Transverse colon (tissue), 4 donors: ENCODE measurements at places on chromosomes 16 and 17.

DNA sequence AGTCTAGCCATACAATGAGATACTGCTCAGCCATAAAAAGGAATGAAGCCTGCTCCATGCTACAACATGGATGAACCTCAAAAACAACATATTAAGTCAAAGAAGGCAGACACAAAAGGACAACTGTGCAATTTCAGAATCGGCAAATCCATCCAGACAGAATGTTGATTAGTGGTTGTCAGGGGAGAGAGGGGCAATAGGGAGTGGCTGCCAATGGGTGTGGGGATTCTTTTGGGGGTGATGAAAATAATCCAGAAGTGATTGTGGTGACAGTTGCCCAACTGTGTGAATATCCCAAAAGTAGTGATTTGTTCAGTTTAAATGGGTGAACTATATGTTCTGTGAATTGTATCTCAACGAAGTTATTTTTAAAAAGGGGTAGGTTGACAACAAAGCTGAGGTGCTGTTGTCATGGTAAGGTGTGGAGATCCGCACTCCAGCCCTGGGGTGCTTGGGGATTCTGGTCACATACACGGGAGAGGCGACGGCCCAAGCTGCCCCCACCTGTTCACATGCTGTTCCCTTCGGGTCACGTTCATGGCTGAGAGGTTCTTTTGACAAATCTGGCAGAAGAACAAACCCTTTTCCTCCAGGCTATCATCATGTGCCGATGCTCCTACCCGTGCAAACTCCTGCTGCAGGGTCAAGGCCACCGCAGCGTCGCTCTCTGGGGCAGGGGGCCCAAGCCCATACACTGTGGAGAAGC is 9.6 kb downstream of the SLX4 start:
- DNase-seq: no peak

DNA sequence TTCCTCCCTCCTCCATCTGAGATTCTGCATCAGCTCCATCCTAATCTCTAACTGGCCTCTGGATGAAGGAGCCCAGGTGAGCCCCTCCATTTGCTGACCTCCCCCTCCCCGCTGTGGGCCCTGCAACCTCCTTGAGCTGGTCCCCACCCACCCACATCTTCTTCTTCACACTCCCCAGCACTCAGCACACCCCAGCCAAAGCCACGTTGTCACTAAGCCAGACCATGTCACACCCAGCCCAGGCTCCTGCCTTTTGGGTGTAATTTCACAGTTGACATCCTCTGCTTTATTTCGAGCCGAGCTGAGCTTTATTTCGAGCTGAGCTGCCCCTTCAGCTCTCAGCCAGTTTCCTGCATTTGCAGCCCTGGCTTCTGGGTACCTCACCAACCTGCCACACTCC is 282.7 kb upstream of the TNRC6C start:
- DNase-seq: no peak

- DNase-seq: no peak
These were observed 80.6 kb upstream of the LGALS9 start for GRCh38 chr17:27550291-27550930.

DNA sequence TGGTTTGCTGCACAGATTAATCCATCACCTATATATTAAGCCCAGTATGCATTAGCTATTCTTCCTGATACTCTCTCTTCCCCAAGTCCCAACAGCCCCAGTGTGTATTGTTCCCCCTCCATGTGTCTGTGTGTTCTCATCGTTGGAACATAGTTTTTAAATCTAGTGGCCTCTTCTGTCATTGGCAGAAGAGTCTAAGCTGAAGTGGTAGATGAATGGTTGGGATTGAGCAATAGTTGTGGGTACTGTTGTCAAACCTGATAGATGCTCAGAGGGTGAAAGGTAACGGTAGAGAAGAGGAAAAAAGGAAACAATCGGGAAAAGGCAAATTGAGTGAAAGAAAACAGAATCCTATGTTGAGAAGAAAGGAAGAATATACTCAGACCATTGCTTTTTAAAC is 29.9 kb downstream of the MAP3K3 start:
- no peak for DNase-seq

GRCh38 chr17:78793415-78793814 is 11.3 kb upstream of the CYTH1 start:
- DNase-seq: no peak

DNA sequence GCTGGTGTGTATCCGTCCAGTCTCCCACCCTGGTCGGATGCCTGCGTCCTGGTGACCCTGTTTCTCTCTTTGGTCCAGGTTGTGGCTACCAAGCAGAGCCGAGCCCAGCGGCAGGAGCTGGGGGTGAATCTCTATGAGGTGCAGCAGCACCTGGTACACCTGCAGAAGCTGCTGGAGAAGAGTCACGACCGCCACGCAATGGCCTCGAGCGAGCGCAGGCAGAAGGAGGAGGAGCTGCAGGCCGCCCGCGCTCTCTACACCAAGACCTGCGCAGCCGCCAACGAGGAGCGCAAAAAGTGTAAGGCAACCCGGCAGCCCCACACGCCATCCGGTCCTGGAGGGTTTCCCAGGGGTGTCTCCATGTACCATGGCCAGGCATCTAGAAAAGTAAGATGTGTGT is 13.5 kb downstream of the CCDC40 start:
- no peak for DNase-seq

GRCh38 chr16:48421741-48422140 is 36.5 kb upstream of the SIAH1 start:
- DNase-seq: no peak

DNA sequence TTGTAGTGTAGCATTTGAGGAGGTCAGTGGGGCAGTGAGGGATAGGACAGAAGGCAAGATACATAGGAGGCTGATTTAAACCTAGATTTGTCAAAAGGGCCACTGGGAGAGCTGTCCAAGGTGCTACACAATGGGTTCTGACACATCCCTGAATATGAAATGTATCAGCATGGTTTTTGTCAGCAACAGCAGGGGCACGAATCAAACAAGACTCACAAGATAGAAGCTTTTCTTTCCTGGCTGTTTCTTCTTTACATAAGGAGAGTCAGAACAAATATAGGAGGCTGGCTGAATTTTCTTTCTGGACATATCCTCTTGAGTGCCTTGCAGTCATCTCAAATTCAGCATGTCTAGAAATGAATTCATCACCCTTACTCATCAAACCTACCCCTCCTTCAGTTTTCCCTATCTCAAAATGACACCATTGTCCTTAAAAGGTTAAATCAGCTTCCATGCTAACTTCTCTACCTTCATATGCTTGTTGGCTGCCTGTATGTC is 130.5 kb downstream of the NPIPB5 start:
- no peak for DNase-seq

DNA sequence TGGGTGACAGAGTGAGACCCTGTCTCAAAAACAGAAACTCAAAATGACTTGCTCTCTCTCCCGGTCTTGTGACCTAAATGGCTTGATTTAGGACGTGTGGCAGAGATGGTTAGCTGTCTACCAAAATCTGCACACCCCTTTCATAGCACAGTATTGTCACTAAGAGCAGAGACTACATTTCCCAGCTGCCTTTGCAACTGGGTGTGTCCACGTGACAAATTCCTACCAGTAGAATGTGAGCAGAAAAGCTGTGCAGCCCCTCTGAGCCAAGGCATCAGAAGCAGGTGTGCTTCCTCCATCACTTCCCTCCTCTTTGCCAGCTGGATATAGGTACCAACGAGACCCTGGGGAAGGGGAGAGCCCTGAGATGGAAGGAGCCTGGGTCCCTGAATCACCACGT is 25.5 kb downstream of the GPR142 start:
- no peak for DNase-seq

- DNase-seq: no peak
These were observed 27.4 kb downstream of the TMEM132E start for GRCh38 chr17:34606763-34607162.

DNA sequence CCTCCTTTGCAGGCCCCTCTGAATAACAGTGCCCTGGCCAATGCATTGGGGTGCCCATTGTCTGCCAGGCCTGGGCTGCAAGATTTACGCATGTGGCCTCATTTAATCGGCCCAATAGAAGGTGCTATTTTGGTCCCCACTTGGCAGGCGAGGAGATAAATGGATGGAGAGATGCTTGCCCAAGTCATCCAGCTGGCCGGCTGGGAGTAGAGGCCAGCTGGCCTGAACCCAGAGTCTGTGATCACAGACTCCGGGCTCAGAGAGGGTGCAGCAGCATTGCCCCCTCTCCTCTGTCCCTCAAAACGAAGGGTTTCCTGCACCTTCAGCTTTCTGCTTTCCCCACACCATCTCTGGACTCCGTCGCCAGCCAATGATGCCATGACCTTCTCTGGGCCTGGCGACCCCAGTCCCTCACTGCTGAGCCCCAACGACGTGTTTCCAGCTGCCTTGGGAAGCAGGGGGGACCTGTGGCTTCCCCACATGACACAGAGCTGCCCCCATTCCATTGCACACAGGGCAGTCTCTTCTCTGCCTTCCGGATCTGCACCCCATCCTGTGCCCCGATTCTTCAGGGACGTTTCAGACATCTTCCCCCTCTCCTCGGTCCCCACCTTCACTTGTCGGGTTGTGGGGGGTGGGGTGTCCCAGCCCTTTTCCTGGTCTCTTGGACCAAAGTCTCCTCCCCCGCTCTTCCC is 3.5 kb upstream of the ADGRG1 start:
- DNase-seq: no peak

DNA sequence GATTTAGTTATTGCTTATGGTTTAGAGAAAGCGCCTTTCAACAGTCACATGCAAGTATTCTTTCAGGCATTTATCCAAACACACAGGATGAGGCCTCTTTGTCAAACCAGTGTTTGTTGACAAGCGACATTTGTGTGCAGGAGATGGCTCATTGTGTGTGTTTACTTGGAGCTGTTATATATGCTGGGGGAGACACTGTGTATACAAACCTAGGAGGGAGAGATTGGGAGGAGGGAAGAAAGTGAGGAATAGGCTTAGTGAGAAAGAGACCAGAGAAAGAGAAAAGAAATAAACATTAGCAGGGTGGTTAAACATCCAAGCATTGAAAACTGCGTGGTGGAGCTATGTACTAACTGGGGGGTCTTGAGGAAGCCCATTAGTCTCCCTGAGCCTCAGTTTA is 437.6 kb downstream of the MAF start:
- DNase-seq: no peak

DNA sequence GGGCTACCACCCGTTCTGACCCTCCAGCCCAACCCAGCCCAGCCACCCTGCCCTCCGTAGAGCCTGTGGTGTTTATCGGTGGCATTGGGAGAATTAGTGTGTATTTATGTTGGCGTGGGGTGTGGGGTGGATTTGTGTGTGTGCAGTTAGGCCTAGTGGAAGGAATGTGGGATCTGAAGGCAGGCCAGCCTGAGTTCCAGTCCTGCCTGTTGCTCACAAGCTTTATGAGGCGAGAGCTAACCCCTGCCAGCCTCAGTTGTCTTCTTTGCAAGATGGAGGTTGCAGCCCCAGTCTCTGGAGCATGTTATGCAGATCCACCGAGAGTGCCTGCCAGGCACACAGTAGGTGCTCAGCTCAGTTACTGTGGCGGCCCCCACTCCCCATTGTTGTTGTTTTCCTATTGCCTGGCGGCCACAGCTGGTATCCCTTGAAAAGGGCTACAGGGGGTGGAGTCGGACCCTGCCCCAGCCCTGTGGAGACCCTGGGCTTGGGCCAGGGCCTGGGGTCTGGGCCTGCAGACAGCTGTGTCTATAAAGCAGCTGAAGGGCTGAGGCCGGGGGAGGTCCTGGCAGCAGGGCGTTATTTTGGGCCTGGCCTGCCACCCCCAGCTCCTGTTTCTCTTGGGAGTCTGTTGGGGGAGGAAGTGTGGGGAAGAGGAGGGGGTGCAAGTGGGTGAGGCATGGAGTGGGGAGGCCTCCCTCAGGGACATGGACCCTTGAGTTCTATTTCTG is 5.1 kb downstream of the ERBB2 start:
- no peak for DNase-seq

DNA sequence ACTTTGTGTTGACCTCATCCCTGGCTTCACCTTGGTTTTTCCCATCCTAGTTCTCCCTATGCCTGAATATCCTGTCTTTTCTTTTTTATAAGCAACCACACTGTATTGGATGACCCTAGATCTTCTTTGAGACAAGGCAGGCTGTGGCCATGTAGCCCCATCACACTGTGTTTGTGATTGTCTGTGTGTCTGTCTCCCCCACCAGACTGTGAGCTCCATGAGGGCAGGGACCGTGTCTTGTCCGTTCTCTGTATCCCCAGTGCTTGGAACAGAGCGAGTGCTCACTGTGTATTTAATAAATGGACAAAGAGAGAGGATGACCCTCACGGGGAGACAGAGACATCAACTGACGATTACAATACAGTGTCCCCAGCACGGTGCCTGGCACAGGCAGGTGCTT is 7.1 kb downstream of the SLC25A39 start:
- no peak for DNase-seq

- no peak for DNase-seq
These were observed 45.8 kb downstream of the ZNF652 start for GRCh38 chr17:49316258-49316570.

GRCh38 chr16:88503374-88503770 is 50.3 kb downstream of the ZFPM1 start:
- no peak for DNase-seq

- no peak for DNase-seq
These were observed 292.9 kb upstream of the CA10 start for GRCh38 chr17:52451294-52451861.

GRCh38 chr16:55377840-55378239 is 53.8 kb downstream of the IRX6 start:
- DNase-seq: no peak

- DNase-seq: no peak
These were observed 45.3 kb downstream of the DDX19A start for GRCh38 chr16:70391881-70392481.

DNA sequence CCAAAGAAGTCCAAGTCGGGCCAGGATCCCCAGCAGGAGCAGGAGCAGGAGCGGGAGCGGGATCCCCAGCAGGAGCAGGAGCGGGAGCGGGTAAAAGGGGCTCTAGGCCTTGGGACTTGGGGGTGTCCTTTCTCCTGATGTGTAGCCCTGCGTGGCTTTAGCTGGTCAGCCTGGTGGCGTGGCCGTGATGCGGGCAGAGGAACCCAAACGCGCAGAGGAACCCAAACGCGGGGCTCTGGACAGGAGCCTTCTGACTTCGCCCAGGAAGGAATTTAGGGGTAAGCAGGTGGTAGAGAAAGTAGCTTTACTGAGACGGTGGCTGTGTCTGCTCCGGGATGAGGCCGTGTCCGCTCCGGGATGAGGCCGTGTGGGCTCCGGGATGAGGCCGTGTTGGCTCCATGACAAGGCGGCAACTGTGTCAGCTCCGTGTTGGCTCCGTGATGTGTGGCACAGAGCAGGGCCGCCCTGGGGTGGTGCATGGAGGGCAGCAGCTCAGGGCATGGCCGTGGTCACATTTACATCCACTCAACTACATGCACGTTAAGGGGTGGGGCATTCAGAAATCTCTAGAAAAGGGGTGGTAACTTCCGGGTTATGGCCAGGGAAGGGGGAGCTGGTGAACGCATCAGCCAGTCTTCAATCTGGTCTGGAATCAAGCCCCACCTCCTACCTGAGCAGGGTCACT is 19.5 kb downstream of the ASPSCR1 start:
- DNase-seq: no peak

- DNase-seq: no peak
These were observed 80.1 kb downstream of the SOCS1 start for GRCh38 chr16:11175787-11176341.

- DNase-seq: no peak
These were observed 246.9 kb downstream of the PRKCA start for GRCh38 chr17:66549311-66549704.

- DNase-seq: peak; percentile 45
These were observed 260.4 kb upstream of the TBX2 start for GRCh38 chr17:61139219-61139618.

GRCh38 chr16:50731989-50732832 is 9.7 kb upstream of the CYLD start:
- DNase-seq: no peak
